ENCODE measurements at places on chromosomes 3 and 15.

DNA sequence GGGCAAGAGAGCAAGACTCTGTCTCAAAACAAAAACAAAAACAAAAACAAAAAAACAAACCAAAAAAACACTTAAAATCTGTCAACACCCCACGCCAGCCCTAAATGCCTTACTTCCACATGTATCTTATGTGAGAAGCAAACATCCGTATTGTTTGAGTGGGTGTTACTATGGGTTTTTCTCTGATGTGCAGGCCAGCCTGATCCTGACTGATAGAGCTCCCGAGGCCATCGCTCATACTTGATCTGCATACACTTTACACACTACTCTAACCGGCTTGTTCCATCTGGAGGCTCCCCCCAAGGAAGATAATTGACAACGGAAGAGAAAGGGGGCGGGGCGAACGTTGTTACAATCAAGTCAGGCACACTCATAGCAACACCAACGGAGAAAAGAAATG, 237.4 kb downstream of the TBL1XR1 start:
- no peak for DNase-seq

DNA sequence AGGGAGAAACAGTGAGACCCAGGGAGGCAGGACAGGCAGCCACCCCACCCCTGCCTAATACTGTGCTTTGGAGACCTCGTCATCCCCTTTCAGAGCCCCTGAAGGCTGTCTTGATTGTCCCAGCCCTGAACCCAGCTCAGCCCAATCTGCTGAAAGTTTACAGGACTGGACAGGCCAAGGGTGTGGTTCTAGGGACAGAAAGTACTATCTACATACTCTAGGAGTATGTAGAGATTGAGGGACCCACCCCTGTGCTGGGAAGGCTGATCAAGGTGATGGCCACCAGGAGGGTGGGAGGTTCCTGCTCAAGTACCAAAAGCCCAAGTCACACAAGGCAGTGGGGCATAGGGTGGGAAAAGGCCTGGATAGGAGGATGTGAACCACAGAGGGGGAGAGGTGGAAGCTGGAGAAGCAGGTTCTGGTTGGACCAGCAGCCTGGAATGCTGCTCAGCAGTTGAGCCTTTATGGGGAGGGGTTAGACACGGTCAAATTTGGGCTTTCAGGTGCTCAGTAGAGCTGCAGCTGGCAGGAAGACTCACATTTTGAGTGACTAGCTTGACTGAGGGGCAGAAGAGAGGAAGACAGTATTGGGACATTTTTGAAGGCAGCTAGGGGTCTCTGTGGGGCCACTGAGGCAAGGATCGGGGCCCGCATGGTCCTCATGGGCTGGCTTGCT, 6.7 kb downstream of the NBEAL2 start:
- DNase-seq, result no peak

DNA sequence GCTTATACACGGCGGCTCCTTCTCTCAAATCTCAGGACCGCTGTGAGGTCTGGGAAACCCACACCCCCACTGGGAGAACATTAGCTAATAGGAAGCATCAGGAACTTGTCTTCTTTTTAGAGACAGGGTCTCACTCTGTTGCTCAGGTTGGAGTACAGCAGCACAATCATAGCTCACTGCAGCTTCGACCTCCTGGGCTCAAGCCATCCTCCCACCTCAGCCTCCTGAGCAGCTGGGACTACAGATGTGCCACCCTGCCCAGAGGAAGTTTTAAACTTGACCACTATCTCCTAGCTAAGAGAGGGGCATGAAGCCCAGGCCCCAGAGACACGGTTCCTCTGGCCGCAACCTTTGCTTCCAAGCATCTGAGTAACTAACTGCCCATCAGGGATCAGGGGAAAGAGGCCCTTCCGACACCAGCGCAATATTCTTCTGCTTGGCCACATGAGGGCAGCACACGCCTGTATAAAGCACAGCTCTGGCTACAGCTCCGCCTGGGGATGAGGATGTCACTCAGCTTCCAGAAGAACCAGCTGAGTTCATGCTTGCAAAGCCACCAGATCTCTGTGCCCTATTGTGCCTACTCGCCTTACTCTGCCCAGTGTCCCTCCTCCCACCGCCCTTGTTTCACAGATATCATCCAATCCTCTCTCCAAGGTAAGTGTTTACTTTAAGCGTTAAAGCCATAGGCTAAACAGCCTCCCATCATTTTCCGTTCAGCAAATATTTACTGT, 57.6 kb upstream of the SLC6A11 start:
- DNase-seq, result peak; percentile 83

DNA sequence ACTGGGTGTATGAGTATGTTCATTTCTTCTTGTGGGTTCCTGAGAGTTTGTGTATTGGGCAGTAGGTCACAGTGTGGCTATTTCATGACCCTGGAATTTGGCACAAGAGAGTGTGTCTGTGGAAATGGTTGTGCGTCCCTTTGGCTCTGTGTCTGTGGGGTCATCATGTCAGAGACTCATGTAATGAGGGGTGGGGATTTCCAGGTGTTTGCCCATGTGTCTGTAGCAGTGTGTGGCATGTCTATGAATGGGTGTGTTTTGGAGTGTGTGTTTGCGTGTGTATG, 1.3 kb upstream of the GATA2 start:
- no peak for DNase-seq

- no peak for DNase-seq
Measured at GRCh38 chr3:193225302-193226125, 15.5 kb upstream of the PLAAT1 start.

DNA sequence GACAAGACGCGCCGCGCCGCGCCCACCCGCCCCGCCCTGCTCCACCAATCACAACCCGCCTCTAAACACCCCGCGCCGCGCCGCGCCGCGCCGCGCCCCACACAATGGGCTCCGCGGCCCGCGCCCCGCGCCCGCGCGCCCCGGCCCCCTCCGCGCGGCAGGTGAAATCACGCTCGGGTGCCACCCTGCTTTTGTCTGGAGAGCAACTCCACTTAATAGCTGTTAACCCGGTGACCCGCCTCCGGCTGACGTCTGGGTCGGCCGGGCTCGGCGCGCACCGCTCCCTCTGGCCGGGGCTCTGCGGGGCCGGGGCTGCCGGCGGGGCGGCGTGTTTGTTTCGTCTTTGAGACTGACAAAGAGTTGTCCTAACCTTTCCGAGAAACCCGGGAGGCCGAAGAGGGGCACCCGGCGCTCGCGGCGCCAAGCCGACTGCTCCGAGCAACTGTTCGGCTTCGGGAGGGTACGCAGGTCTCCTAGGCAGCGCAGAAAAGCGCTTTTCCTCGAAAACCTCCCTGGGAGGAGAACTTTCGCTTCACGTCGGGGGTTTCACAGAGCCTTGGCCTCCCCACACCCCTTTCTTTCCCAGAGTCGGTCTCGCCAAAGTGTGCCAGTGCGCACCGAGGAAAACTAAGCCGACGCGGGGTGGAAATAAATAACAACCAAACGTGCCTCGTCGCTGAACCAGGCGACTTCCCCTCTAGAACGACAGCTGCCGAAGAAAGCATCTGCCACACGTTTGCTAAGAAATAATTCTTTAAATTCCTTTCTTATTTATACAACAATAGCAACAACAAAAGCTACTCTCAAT, 518.4 kb downstream of the FOXP1 start:
- peak; percentile 57 for DNase-seq

DNA sequence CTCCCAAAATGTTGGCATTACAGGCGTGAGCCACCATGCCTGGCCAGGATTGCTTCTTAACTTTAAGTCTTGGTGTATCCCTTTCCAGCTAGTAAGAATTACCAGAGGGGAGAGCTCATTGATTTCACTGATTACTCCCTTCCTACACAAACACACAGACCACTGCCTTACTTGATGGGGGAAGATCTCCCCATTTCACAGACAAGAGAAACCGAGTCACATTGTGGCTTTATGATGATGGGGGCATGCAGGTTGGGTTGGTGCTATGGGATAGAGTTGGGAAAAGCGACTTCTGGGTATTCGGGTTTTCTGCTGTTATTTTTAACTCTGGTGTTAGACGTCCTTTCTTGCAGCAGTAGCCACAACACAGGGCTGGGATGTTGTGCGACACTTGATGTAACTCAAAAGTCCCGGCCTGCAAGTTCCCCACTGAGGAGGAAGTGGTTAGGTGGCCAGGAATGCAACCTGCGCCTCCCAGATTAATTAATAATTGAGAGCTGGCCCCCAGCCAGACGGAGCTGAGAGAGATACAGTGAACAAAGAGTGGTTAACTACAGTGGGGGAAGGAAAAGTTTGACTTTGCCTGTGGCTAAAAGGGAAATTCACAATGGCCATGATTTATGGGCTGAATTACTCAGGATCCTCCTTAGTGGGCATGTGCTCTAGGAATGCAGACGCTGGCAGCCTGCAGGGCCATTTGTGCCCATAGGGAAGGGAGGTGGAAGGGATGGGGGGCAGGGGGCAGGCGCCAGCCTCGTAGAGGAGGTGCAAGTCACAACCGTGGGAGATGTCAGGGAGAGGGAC, 63.6 kb downstream of the SMAD6 start:
- DNase-seq, result no peak

DNA sequence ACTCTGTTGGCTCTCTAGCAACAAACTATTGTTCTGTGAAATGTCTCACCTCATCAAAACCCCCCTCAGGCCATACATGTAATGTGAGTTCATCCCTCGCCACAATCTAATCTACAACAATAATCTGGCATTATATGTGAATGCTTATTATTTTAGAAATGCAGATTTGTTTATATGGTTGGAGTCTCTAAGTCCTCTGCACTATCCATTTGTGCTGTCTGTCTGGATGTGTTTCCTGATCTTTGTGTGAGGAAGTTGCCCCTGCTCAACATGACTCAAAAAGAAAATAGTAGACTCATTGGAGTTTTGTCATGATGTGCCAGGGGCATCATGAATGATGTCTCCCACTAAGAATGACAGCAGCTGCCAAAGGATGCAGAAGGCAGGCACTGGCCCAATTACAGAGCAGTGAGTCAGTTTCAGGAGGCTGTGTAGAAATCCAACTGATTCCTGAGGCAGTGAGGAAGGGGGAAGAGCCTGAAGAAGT, 161.6 kb upstream of the PDZRN3 start:
- peak; percentile 15 for DNase-seq

DNA sequence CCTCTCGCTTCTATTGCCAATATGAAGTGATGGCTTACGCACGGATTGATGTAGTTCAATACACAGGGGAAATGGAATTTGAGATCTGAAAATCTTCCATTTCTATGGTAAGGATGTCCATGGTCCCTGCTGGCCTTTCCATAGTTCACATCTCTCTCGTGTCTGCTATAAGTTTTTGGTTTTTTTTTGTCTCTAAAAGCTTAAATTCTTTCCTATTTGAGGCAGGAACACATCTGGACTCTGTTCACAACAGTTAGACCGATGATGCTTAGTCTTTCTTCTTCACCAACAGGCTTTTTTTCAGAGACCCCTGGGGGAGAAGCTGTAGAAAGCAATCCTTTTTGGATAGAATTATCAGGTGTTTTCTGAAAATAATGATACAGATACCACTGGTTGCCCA, 108.1 kb downstream of the XXYLT1 start:
- no peak for DNase-seq

DNA sequence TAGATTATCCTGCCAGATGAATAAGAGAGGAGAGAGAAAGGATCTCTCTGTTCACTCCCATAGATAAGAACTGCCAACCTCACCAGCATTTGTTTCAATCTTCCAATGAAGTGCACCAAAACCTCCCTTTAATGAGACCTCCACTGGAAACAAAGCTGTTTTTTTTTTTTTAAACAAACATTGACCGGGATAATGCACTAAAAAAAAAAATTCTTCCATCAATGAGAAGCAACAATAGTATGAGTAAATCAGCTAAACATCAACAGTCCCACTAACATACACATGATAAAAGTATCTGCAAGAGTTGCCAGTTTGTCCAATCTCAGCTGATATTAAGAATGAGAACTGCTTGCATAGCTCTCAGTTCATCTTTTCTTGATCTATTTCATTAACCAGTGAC, 19.9 kb downstream of the TJP1 start:
- no peak for DNase-seq

- no peak for DNase-seq
Measured at GRCh38 chr15:79602731-79603130, 170.6 kb downstream of the MINAR1 start.

DNA sequence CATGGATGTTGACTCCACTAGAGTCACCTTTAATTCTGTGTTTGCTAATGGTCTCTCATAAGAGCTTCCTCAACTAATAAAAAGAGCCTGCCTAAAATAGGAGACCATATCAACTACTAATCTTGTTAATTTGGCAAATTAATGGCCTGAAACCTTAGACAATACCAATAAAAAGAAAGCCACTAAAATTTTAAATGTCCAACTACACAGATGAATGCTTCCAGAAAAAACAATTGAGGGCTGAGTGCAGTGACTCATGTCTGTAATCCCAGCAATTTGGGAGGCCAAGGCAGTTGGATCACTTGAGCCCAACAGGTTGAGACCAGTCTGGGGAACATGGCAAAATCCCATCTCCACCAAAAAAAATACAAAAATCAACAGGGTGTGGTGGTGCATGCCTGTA, 230.9 kb downstream of the NSUN3 start:
- DNase-seq, result no peak

DNA sequence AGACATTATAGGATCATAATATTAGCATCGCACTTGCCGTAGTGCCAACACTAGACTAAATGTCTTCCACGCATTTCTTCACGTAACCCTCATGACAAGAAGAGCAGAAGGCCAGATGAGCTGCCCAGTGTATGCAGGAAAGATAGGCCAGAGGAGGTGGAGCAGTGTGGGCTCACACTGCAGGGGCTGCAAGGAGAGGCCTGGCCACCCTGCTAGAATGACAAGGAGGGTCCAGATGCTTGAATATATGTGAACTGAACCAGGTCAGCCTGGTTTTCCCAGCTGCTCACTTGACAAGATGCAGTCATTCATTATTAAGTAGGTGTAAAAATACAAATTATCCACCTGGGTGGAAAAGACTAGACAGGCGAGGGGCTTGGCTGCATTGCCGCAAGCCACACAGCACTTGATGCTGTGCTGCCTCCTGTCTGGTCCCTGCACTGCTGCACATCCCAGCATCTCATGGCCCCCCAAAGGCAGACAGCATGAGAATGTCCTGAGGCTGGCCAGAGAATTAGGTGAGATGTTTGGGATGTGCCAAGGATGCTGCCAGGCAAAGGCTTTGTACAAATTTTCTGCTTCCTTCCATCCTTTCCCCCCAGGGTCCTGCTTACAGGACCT, 115.2 kb downstream of the NTRK3 start:
- no peak for DNase-seq

- no peak for DNase-seq
Measured at GRCh38 chr15:62400778-62401177, 235.7 kb upstream of the C2CD4B start.

DNA sequence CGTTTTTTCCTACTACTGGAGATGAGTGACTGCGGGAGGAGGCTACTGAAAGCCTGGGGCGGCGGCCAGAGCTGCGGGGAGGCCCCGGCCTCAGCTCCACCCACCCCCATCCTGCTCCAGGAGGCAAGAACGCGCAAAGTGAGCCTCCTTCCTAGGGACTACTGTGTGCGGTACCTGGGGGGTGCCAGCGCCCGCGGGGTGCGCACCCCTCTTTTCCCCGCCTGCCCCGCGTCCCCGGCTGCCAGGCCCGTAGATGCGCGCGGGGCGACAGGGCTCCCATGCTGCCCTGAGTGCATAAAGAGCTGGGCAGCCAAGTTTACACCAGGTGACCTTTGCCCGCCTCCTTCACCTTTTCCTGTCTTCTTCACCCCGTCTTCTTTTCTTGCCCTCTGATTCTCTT, 2.5 kb upstream of the USF3 start:
- no peak for DNase-seq
